ENCODE measurements at places on chromosomes 13 and 19.

DNA sequence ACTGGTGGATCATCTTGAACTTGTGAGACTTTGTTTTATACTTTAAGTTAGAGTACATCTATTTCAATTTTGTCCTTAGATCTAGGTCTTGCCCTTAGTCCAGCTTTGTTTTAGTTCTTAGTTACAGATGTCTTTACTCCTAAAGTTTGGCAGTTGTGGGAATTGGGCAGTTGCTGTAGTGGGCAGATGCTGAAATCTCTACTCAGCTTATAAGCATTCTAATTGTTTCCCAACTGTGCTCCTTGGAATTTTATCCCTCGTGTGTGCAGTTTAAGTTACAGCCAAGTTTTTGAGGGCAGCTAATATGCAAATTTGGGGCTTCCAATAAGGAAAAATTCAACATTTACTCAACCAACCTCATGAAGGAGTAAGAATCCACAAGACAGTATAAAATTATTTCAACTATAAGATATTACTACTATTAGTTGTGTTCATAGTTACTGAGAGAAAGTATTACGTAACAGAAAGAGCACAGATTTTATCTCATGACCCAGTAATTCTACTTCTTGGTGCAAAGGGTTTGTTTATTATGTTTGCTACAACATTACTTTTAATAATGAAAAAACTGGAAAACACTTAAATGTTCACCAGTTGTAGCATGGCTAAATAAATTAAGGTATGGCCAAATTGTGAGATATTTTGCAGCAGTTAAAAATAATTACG is 32.9 kb downstream of the CCDC122 start:
- no peak for DNase-seq

- DNase-seq: no peak
Measured at GRCh38 chr19:11658970-11659369, 61.7 kb downstream of the ZNF627 start.

DNA sequence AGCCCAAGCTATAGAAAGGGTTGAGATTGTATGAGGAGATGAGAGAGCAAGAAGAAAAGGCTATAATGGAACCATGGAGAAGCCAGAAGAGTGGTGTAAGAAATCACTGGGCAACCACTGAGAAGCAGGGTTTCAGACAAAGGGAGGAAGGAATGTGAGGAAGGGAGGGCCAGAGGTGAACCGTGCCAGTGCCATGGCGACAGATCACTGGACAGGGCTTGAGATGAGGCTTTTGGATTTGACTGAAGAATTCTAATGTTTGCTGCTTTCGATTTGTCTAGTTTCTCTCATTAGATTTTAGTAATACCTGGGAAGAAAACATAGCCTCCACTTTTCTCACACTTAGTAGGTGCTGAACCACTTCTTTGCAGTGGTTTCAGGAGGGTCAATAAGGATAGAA is 6.3 kb upstream of the GPR183 start:
- no peak for DNase-seq

GRCh38 chr13:42102961-42103865 is 54.8 kb downstream of the DGKH start:
- DNase-seq: no peak

GRCh38 chr13:111241862-111242261 is 78.6 kb upstream of the TEX29 start:
- DNase-seq: no peak

GRCh38 chr13:40439928-40440327 is 226.5 kb downstream of the FOXO1 start:
- no peak for DNase-seq

GRCh38 chr19:4258181-4258580 is 11.3 kb downstream of the YJU2 start:
- DNase-seq: no peak

GRCh38 chr13:22108283-22108942 is 437.5 kb downstream of the FGF9 start:
- DNase-seq: no peak

GRCh38 chr13:63156816-63157215 is 1741.2 kb upstream of the PCDH20 start:
- DNase-seq: no peak

DNA sequence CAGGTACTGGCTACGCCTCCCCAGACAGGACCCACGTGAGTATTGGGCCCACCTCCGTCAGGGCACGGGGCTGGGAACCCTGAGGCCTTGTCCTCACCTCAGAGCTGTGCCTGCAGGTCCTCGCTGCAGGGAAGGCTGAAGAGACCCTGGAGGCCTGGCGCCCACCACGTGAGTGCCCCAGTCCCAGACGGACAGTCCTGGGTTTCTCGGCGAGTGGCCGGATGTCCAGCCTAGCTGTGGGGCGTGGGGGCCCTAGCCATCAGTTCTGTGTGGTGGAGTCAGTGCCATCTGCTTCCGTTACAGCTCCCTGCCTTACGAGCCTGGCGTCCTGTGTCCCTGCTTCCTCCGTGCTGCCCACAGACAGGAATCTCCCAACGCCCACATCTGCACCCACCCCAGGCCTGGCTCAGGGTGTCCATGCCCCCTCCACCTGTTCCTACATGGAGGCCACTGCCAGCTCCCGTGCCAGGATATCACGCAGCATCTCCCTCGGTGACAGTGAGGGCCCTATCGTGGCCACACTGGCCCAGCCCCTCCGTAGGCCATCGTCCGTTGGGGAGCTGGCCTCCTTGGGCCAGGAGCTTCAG is 7.8 kb upstream of the OVOL3 start:
- no peak for DNase-seq

DNA sequence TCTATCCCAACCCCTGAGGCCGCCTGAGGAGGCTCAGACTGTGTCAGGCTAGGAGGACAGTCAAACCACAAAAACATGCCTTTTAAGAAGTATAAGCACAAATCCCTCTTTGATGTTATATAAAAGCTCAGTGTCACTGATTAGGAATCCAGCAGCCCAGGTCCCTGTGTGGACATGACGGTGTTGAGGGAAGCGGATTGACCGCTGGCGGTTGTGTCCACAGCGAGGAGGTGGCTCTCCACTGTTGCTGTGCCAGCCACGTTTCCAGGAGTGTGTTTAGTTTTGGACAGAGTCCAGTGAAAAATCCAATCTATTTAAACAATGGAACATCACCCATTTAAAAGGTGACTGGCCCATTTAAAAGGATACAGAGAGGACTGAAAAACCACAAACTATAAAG is 7.5 kb upstream of the GJA3 start:
- no peak for DNase-seq

- peak; percentile 98 for DNase-seq
Measured at GRCh38 chr13:39148513-39148961, 110.3 kb downstream of the NHLRC3 start.

DNA sequence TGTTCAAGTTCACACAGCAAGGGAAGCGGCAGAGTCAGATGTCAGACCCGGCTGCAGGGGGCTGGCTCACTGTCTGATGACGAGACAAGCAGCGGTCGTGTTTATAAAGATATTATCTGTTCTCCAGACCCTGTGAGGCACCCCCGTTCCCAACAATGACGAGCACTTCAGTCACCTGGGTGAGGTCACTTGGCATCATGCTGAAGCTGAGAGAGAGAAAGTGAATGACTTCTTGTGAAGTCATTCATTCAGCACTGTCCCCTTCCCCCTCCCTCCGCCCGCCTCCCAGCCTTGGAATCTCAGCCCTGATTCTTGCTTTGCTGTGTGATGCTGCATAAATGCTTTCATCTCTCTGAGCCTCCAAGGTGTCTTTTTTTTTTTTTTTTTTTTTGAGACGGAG is 4.9 kb upstream of the LYPD3 start:
- no peak for DNase-seq

GRCh38 chr19:50556282-50557008 is 11.8 kb downstream of the LRRC4B start:
- DNase-seq: peak; percentile 5

GRCh38 chr13:52701728-52702465 is 37.7 kb downstream of the CNMD start:
- no peak for DNase-seq

DNA sequence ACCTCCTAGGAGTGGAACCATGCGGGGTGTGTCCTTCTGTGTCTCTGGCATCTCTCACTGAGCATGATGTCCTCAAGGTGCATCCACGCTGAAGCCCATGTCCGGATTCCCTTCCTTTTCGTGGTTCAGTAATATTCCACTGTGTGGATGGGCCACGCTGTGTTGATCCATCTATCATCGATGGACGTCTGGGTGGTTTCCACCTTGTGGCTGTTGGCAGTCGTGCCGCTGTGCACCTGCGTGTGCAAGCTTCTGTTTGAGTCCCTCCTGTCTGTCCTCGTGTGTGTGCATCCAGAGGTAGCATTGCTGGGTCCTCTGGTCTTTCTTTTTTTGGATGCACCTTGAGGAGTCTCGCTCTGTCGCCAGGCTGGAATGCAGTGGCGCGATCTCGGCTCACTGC is 11.2 kb upstream of the GNA15 start:
- no peak for DNase-seq

Data from retinal pigment epithelial cell (primary cell).